ENCODE measurements at places on chromosomes 1 and 21.

- peak; percentile 90 for DNase-seq
Observed at GRCh38 chr1:26844424-26845196, 18.1 kb downstream of the ZDHHC18 start.

- peak; percentile 56 for DNase-seq
Observed at GRCh38 chr1:156859523-156860112, 701 bp upstream of the INSRR start.

DNA sequence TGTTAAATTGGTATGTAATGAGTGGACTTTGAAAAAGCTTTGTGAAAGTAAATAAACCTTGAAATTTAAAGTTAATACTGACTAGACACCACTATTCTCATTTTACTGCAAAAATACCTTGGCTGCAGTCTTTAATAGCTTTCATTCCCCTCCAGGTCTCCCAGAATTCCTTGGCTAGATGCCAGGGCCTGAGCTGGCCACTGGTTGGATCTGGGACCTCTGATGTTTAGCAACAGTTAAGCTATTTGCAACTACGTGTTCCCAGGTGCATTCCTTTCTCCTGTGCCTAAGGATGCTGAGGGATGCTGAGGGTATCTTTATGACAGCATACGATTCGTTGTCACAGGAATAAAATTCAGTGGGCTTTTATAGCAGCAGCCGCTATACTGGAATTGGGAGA, 938.7 kb downstream of the TTLL7 start:
- no peak for DNase-seq

DNA sequence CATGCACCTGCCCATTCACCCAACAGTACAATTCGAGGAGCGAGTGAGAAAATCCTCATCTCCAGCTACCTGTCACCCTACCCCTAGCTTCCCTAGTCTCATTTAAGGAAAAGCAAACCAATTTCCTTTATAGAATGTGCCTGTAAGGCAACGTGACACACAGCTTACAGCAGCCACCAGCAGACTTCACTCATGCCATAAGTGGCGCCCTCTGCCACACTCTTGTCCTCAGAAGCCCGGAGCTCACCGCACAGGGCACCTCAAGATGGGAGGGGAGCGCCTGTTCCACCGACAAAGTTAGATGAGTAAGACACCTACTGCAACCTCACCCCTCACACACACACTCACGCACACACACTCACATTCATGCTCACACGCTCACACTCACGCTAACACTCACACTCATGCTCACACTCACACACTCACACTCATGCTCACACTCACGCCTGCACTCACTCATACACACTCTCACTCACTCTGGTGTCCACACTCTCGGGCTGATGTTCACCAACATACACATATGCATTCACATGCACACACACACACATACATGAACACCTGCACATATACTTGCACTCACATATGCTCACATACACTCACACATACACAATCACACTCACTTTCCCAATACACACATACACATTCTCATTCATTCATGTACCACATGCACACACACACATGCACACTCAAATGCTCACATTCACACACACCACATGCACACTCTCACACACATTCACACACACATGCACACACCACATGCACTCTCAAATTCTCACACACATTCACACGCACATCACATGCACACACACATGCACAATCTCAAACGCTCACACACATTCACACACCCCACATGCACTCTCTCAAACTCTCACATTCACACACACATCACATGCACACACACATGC, 170.7 kb downstream of the PSMG1 start:
- no peak for DNase-seq

DNA sequence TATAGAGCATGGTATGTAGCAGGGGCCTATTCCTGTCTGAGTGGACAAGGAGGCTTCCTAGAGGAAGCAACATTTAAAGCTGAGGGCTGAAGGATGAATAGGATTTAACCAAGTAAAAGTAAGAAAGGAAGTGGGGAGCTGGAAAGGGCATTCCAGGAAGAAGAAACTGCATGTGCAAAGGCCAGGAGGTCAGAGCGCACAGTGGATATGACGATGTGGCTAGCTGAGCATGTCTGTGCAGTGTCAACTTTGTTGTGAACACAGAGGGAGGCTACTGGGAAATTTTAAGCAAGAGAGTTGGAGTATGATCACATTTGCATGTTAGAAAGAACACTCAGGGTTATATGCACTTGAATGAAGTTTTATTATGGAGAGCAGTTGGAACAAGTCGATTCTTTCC, 28.6 kb upstream of the JUN start:
- no peak for DNase-seq

GRCh38 chr1:66278260-66279021, 255.5 kb upstream of the SGIP1 start:
- DNase-seq = peak; percentile 51

- peak; percentile 68 for DNase-seq
Observed at GRCh38 chr1:38804062-38804886, 55.3 kb downstream of the RRAGC start.

GRCh38 chr1:15826810-15827507, 19.5 kb upstream of the UQCRHL start:
- DNase-seq = no peak

DNA sequence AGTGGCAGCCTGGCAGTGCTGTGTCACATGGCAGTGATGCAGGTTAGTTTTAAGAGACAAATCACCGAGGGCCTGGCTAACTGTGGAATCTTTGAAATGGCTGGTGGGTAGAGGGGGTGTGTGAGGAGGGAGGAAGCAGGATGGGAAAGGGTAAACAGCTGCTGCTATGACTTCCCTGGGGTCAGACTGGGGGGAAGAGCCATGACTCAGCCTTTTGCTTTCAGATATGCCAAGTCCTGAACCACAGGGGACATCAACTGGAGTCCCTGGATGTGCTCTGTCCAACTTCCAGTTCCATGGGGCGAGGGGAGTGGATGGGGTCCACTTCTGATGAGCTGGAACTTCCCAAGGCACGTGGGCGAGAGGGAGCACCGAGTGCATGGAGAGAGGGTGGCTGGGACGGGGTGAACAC, 121.1 kb upstream of the ADAR start:
- no peak for DNase-seq

DNA sequence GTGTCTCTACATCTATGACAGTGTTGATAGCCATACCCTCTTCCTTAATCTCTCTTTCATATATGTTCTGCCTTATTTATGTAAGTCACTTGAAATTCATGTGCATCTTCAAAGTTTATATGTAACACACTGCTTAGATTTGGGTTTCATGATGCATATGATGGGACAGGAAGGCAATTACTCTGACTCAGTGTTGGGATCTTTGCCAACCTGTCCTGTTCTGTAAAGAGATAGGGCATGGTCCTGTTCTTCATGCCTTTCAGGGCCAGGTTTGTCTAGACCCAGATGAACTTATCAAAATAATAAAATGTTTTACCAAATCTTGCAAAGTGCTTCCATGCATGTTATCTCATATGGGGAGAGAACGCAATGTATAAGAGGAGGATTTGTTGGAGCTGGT, 69.5 kb downstream of the TMPRSS15 start:
- no peak for DNase-seq

DNA sequence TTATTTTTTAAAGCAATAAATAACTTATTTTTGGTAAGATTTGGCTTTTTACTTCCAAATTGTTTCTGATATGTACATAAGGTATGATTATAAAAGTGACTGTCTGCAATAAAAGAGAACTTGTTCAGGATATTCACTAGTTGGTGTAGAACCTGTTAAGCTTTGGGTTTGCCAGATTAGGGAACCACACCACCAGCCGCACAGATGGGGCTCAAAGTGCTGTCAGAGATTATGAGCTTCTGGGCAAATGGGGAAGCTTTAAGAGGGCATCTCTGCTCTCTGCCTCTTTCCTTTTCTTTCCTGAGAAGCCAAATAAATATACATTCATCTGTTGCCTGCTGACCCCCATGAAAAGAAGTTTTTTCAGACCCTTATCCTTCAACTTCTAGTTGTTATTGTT, 25.4 kb downstream of the IVNS1ABP start:
- DNase-seq = no peak

GRCh38 chr1:11659748-11660147, 4.3 kb upstream of the FBXO6 start:
- DNase-seq = no peak

GRCh38 chr1:192160196-192160595, 1.9 kb downstream of the RGS18 start:
- DNase-seq = no peak

GRCh38 chr1:46721204-46721603, 2.3 kb upstream of the EFCAB14 start:
- DNase-seq = no peak

GRCh38 chr1:4086085-4086850, 186.2 kb upstream of the C1orf174 start:
- DNase-seq = peak; percentile 75

DNA sequence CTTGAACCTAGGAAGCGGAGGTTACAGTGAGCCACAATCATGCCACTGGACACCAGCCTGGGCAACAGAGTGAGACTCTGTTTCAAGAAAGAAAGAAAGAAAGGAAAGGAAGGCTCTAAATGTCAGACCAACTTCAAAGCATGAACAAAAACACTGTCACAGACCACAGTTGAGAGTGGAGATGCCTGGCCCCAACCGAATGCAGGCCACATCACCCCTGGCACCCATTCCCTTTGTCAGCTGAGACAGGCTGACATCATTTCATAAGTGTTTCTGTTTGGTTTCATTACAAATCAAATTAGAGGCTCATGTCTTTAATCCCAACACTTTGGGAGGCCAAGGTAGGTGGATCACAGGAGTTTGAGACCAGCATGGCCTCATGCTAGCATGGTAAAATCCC, 28.6 kb upstream of the NADK start:
- no peak for DNase-seq

GRCh38 chr1:110272045-110272444, 61.9 kb downstream of the KCNC4 start:
- no peak for DNase-seq

DNA sequence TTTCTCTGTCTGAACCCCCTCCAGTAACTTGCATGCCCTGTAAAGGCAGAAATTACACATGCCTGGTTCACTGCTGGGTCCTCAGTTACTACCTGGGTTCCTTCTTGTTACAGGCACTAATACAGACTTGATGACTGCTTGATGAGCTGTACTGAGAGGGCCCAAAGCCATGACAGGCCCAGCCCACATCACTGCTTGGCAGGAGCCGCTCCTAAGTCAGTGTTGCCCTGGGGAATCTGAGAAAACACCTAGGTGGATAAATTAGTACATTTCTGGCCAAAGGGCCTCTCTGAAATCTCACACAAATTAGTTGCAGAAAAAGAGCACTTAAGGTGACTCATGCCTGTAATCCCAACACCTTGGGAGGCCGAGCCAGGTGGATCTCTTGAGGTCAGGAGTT, 37.8 kb upstream of the IRF2BP2 start:
- DNase-seq = no peak

- DNase-seq = peak; percentile 76
Observed at GRCh38 chr21:42652527-42653230, 742 bp upstream of the PDE9A start.

DNA sequence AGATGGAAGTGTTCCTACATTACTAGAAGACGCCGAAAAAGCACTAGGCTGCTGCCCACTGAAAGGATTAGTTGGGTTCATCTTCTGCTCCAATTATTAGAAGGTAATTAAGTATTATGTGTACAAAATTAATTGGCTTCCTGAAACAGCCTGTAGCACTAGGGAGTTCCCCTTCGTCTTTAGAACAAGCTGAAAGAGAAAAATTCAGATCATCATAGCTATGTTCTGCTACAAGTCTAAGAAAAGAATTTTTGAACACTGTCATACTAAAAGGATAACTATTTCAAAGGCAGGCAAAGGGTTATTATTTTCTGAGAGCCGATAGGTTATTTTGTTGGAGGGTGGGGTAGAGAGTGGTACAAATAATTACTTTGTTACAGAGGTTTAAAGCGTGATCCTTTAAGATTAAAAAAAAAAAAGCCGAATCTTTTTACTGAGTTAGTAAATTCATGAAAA, at the start of gene MCM3AP:
TSS of gene MCM3AP (minus strand) at position 406 of the 456 bp plus-strand sequence. CDS start at position 81, 325 bp downstream.
- DNase-seq = no peak

GRCh38 chr1:147451628-147452027, 89.7 kb upstream of the BCL9 start:
- no peak for DNase-seq

- DNase-seq = peak; percentile 87
Observed at GRCh38 chr1:54153535-54154439, 987 bp upstream of the CDCP2 start.

DNA sequence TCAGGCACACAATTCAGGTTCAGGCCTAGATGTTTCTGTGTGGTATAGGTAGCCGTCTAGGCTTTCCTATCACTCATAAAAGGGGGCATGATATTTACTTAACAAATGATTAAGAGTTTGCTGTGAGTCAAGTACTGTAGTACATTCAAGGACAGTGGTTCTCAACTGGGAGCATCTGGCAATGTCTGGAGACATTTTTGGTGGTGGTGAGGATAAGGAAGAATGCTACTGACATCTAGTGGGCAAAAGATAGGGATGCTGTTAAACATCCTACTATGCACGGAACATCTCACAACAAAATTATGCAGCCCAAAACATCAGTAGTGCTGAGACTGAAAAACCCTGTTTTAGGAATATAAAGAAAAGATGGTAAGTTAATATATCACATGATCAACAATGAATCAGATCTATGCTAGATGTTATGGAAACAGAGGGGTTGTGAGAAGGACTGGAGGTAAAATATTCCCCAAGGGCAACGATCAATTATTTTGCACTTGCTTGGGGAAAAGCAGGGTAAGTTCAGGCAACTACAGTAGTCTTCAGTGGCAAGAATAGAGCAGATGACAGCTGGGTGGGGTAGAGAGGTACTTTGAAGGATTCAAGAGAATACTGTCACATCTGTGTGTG, 4.9 kb downstream of the DNTTIP2 start:
- peak; percentile 68 for DNase-seq

GRCh38 chr1:50106095-50106761, 2.5 kb upstream of the ELAVL4 start:
- DNase-seq = peak; percentile 78

DNA sequence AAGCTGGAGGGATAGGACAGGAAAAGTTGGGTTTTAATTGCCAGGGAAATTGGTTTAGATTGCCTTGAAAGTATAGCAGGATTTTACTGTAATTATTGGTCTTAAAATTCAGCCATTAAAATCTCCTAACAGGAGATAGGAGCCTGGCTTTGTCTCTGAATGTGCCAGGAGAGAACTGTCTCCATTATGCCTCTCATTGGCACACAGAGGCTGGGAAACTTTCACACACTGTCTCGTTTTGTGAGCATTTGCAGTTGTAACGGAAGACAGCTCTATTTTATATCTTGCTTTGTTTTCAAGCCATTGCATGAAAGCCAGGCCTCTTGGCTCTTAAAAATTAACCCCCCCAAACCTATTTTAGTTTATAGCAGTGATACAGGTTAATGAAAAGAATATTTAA, 12.5 kb downstream of the DNAJC6 start:
- no peak for DNase-seq

Measured in brain (organoid and tissue), 16 donors.